WERI-Rb-1 (cell line): ENCODE measurements at places on chromosomes 7 and 10.

- DNase-seq = peak; percentile 41
Measured at GRCh38 chr10:34647875-34648865, 166.9 kb downstream of the PARD3 start.

- DNase-seq = no peak
Measured at GRCh38 chr10:17428351-17429097, 25.9 kb downstream of the ST8SIA6 start.

DNA sequence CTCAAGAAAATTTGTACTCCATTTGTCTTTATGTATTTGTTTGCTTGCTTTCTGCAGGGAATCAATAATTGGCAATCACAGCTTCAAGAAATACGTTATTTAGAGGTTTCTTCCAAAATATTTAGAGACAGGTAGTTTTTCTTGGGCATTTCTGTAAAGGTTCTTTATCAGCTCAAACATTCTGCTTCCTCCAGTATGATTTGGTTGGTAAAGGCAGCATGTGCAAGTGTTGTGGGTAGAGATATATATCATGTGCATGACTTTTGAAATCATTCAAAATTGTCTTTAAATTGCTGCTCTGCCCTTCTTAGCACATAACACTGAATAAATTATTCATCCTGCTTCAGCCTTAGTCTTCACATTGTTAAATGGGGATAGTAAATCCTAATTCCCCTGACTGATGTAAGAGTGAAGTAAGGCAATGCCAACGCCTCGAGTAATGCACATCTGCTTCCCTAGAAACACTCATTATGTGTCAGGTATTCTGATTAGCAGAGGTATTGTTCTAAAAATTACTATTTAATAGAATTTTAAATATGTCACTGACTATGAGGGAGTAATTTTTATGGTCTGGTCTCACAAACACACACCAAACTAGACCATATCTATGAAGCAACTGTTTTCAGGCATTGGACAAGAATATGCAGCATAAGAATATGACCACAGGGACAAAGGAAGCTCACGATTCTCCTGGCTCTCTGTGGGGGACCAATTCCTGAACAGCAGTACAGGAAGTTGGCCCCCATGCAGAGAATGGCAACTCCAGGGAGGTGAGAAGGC lies 77.3 kb upstream of the AKR1E2 start:
- DNase-seq = no peak

DNA sequence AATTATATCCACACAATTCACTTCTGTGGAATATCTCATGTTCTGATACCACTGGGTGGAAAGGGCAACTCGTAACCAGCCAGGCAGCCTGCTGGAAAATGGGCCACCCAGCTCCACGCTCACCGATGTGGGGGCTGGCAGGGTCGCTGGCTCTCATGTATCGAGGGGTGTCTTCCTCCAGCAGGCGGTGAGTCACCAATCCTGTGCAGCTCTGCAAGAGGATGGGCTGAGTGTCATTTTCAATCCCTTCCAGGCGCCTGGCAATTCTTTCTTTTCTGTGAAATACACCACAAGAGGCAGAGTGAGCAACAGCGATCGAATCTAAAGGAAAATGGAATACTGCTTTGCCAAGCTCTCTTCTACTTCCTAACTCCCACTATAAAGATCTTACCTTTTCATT lies 80.1 kb downstream of the SVIL start:
- DNase-seq = no peak

- DNase-seq = no peak
Measured at GRCh38 chr7:99366646-99367045, 7.9 kb upstream of the ARPC1B start.

DNA sequence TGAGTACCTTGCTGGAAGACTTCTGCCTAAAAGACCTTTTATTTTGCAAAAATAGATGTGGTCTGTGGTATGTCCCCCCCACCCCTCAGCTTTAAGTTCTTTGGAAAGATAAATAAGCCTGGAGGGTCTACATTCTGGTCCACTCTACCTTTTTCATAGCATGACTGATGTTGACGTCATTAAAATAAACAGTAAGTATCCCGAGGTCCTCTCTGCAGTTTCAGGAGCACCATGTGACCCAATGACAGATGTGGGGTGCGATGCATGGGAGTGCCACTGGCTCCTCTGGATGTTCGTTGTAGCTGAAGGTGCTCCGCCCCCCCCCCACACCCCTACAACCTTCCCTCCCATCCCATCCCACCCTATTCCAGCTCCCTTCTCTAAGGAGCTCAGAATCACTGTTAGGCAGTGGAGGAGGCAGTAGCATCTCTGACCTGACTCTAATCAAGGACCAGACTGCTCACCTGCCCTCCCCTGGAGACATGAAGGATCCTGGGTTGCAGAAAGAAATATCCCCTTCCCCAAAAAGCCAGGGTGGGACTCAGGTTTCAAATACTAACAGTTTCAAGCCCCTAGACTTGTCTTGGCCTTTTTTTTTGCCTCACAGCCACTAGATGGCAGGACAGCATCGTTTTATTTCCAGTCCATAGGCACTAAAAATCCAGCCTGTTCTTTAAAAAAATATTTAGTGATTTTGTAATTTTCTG lies 25.1 kb downstream of the CASP7 start:
- DNase-seq = peak; percentile 24

DNA sequence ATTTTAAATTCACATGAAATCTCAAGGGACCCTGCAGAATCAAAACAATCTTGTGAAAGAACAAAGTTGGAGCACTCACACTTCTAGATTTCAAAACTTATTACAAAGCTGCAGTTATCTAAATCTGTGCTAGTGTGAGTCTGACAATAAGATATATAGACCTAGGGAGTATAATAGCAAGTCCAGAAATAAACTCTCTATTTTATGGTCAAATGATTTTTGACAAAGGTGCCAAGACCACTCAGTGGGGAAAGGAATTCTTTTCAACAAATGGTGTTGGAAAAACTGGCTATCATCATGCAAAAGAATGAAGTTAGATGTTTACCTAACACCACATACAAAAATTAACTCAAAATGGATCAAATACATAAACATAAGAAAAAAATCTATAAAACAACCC lies 68.2 kb downstream of the TFEC start:
- DNase-seq = no peak

- DNase-seq = no peak
Measured at GRCh38 chr10:50997461-50997860, 76.8 kb upstream of the PRKG1 start.

- DNase-seq = no peak
Measured at GRCh38 chr10:35417795-35418194, 81.5 kb downstream of the CCNY start.

DNA sequence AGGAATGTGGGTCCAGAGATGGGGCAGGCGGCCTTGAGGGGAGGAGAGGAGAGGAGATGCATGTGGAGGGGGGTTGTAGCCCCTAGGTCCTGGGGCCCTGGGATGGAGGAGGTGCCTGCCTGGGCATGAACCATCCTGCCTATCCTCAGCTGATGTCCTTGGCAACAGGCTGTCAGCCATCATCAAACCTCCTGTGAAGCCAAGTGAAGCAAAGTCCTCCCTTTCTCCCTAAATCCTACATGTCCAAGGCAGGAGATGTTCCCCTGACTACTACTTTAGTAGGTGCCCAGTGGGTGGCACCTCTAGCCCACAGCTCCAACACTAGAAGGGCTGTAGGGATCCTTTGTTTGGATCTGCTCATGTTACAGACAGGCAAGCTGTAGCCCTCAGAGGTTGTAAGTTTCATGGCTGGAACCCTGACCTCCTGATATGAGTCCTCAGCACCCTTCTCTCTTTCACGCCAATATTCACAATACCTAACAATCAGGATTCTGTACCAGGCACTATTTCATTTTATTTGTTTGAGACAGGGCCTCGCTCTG lies 66.6 kb upstream of the SYPL1 start:
- no peak for DNase-seq

DNA sequence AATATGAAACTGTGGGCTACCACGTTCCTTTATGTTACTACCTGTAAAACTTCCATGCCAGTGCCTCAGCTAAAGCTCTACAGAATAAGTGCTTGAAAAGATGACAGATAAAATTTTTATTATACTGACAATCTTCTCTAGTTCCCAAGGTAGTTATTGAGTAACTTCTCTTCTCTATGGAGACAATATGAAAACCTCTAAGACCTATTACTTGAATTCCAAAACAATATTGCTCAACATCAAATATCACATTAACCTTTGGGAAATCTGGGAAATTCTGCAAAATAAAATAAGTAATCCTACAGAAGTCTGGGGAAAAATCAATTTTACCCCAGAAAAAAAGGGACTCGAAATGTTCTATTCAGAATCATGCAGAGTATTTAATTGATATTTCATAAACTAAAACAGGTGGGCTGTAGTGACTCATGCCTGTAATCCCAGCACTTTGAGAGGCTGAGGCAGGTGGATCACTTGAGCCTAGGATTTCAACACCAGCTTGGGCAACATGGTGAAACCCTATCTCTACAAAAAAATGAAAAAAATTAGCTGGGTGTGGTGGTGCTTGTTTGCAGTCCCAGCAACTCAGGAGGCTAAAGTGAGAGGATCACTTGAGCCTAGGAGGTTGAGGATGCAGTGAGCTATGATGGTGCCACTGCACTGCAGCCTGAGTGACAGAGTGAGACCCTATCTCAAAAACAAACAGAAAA lies 23.8 kb upstream of the ANK3 start:
- no peak for DNase-seq

GRCh38 chr10:45553155-45553554 lies 119.4 kb downstream of the ZFAND4 start:
- no peak for DNase-seq

DNA sequence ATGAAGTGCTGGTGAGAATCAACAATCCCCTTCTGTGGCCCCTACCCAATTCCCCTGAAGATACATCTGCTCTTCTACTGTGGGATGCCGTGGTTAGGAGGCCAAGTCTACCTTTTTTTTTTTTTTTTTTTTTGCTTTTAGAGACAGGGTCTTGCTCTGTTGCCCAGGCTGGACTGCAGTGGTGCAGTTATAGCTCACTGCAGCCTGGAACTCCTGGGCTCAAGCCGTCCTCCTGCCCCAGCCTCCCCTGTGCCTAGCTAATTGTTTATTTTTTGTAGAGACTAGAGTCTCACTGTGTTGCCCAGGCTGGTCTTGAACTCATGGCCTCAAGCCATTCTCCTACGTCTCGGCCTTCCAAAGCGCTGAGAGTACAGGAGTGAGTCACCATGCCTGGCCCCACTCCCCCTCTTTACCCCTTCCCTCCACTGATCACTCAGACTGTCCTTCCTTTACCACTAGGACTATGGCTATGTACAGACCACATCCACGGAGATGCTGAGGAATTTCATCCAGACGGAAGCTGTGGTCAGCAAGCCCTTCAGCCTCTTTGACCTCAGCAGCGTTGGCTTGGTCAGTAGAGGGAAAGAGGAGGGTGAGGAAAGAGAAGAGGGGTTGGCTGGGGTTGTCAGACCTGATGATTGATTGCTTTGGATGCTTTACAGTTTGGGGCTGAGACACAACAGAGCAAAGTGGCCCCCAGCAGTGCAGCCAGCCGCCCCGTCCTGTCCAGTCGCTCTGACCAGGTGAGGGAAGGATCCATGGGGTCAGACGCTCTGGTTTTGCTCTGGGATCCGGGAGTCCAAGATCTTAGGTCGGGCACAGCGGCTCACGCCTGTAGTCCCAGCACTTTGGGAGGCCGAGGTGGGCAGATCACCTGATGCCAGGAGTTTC lies 1.8 kb downstream of the AP4M1 start:
- no peak for DNase-seq

DNA sequence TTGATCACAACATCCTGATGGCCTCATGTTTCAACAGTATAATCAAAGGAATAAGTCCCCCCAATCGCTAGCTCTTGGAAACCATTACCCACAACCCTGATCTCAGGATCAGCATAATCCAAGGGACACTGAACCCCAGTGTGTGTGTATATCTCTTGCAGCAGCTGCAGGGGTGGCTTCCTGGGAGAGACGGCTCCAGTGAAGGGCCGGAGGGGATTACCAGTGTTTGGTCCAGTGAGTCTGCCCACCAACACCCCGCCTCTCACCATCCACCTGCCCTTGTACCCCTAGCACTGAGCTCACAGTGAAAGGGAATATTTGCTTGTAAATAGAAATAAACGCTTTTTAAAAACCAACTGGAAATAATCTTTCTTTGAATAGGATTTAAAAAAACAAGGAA lies 63.1 kb downstream of the FAM53B start:
- DNase-seq = peak; percentile 65

- DNase-seq = peak; percentile 78
Measured at GRCh38 chr7:107661081-107661864, 645 bp downstream of the SLC26A4 start.

- no peak for DNase-seq
Measured at GRCh38 chr7:28347475-28348318, 64.6 kb upstream of the CREB5 start.

GRCh38 chr10:97509120-97509680 lies 10.5 kb downstream of the UBTD1 start:
- DNase-seq = no peak

- DNase-seq = no peak
Measured at GRCh38 chr10:83274088-83274487, 865.2 kb upstream of the GHITM start.

DNA sequence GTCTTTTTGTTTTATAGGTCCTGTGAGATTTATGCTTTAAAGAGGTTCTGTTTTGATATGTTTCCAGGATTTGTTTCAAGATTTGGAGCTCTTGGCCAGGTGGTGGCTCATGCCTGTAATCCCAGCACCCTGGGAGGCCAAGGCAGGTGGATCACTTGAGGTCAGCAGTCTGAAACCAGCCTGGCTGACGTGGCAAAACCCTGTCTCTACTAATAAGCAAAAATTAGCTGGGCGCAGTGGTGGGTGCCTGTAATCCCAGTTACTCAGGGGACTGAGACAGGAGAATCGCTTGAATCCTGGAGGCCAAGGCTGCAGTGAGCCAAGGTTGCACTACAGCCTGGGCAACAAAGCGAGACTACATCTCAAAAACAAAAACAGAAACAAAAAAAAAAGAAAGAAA lies 8.3 kb upstream of the HYAL4 start:
- peak; percentile 83 for DNase-seq

- no peak for DNase-seq
Measured at GRCh38 chr7:51376420-51377092, 59.9 kb upstream of the COBL start.

DNA sequence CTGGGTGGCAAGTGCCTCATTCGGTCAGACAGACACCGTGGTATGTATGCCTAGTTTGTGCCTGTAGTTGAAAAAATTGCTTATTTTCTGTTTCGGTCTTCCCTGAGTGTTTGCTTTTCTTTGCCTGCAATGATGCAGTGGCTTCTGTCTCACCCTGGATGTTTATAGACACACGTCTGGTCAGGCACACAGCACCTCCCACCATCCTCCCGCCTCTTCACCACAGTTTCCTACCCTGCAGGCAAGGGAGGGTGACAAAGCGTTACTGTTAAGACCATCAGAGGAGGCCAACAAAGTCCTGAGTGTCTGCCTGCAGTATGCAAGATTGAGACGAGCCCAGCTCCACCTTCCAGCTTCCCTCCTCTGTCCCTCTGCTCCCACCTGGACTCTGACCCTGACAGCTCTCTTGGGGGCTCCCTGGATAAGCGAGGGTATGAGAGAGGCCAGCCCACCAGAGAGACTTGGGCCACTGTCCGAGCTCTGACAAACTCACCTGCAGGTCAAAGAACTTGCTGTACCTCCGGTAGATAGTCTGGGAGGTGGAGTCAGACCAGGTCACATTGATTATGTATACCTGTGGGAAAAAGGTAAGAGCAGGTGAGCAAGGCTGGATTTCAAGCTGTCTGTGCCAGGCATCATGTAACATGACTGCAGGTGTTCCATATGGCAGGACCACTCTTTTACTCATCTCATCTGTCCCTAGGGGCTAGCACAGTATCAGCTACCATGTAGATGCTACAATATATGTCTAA lies 54.4 kb downstream of the SH3PXD2A start:
- no peak for DNase-seq

- no peak for DNase-seq
Measured at GRCh38 chr7:13879994-13880686, 109.3 kb downstream of the ETV1 start.

- DNase-seq = peak; percentile 38
Measured at GRCh38 chr7:27182861-27183681, 2.0 kb downstream of the HOXA11 start.
